ENCODE measurements at places on chromosomes 11 and 22.

- no peak for DNase-seq
These were observed 13.1 kb downstream of the TBCEL start for GRCh38 chr11:121037016-121037415.

DNA sequence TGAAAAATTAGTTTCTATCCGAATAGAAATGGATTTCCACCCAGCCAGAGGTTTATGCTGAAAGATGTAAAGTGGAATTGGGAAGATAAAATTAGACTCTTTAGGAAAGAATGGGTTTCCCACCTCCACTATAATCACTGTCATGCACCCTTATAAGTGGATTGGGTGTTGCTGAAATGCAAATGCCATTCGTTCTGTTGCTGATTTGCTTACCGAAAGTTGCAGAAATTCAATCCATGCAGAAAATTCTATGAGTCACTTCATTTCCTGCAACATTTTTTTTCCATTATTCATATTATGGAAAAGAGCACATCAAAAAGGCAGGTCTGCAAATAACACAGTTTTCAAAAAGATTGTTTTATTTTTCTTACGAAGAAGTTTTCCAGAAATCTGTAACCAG lies 65.6 kb downstream of the LDLRAD3 start:
- DNase-seq, result no peak

DNA sequence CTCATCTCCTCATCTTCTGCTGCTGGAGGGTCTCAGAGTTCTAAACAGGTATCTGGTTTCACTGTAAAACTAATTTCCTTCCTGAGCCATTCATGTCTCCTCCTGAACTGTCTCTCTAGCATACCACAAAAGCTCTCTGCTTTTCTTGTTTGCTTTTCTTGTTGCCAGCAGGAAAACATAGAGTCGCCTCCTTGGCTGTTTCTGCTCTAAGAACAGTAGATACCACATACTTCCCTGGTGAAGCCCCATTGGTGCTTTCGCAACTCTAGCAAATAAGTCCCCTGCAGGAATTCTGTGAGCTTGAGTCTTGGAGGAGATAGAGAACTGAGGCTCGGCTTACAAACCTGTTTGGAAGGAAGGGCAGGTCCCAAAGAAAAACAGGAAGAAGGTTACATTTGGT lies 7.0 kb downstream of the DIXDC1 start:
- DNase-seq, result no peak

DNA sequence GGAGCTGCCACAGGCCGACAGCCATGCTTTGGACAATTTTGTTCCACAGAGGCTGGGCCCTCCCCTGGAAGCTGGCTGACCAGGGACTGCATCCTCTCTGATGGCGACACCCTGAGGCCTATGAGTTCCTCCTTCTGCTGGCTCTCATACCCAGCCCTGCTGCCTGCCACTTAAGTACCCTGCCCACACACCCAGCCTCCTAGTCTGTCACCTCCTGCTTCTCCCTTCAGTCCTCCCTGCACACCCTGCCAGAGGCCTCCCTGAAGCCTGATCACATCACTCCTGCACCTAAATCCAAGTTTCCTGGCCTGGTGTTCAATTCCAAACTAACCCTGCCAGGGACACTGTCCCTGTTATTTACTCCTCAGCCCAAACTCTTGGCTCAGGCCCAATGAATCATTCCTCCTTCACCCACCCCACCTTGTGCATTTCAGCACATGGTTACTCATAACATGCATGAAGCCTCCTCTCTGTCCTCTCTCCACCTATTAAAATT lies 136.7 kb upstream of the NECTIN1 start:
- DNase-seq, result no peak

GRCh38 chr11:127018683-127019279 lies 18.2 kb upstream of the KIRREL3 start:
- no peak for DNase-seq

DNA sequence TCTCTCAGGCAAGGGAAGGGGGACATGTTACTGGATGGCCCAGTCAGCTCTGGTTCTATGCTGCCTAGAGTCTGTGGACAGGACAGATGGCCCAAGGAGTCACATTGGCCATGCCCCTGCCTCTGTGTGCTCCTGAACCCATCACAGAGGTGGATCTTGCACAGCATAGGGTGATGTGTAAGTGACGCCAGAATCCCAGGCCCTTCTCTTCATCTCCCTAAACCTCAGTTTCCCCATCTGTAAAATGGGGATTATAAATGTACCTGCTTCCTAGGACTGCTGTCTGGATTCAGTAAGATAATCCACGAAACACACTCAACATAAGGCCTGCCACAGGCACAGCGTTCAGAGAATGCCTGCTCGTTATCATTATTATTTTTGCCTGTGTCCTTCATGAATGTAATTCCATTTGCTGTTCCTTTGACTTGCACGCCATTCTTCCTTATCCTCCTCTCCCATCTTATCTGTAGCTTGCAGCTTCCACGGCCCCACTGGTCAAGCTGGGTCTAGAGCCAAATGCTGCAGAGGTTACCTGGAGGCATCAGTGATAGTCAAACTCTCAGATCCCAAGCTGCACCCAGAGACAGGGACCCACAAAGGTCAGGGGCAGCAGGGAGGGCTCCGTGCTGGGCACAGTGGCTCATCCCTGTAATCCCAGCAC lies 207.0 kb downstream of the MN1 start:
- no peak for DNase-seq

- DNase-seq, result no peak
These were observed 21.7 kb upstream of the SLN start for GRCh38 chr11:107733518-107733917.

DNA sequence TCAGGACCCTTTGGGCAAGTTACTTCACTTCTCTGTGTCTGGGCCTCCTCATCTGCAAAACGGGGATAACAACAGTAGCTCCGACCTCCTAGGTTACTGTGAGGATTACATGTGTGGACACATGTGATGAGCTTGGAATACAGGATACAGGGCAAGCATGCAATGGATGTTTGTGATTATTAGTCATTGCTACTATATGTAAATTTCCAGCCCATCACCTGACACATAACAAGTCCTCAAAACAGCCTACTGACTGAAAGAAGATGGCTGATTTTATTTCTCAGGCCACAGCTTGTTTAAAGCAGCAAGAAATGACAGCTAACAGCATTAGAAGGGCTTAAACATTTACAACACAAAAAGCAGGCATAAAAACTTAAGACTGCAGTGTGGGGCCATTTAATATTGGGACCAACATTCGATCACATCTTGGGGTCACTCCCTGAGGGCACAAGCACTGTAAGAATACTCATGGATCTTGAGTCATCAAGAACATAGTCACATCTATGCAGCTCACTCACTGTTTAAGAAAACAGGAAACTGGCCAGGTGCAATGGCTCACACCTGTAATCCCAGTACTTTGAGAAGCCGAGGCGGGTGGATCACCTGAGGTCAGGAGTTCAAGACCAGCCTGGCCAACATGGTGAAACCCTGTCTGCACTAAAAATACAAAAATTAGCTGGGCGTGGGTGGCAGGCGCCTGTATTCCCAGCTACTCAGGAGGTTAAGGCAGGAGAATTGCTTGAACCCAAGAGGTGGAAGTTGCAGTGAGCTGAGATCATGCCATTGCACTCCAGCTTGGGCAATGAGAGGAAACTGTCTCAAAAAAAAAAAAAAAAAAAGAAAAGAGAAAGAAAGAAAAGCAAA lies 49.5 kb downstream of the ABTB2 start:
- no peak for DNase-seq

GRCh38 chr11:130110339-130111108 lies 40.8 kb downstream of the APLP2 start:
- no peak for DNase-seq

- no peak for DNase-seq
These were observed 26.3 kb upstream of the ISX start for GRCh38 chr22:35039625-35040024.

GRCh38 chr22:47063071-47063509 lies 300.6 kb downstream of the TBC1D22A start:
- DNase-seq, result no peak

DNA sequence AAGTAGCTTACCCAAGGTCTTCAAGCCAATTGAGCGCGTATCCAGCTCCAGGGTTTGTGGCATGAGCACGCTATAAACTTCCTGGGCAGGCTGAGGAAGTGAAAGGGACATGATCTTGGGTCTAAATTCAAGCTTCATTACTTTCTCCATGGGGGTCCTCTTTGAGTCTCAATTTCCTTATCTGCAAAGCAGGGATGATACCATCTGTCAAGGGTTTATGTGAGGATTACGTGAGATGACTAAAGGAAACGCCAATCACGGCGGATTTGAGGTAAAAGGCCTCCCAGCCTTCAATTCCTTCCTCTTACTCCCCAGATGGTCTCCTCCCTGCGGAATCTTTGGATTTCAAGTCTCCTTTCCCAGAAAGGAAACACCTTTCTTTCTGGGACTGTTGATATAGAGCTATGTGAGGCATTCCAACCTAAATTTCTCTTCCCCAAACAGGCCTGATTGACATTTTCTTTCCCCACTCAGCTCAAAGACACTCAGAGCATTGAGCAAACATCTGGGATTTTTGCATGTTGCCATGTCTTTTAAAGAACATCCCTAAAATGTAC lies 474.4 kb downstream of the INSC start:
- no peak for DNase-seq

DNA sequence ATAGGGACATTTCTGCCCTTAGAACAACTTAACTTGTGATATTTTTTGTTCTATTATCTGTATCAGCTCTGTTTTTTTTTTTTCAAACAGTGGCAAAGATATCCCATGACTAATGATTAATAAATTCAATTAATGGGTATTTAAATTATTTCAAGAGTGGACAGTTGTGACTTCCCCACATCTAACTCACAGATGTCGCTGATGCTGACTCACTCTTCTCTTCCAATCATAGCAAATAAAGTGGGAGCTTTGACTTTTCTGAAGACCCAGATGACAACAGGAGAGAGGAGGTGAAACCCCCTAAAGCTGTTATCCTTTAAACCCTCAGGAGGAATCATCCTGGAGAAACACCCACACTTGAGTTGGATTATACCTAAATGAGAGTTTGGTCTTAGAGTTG lies 27.1 kb downstream of the GGTLC2 start:
- no peak for DNase-seq

DNA sequence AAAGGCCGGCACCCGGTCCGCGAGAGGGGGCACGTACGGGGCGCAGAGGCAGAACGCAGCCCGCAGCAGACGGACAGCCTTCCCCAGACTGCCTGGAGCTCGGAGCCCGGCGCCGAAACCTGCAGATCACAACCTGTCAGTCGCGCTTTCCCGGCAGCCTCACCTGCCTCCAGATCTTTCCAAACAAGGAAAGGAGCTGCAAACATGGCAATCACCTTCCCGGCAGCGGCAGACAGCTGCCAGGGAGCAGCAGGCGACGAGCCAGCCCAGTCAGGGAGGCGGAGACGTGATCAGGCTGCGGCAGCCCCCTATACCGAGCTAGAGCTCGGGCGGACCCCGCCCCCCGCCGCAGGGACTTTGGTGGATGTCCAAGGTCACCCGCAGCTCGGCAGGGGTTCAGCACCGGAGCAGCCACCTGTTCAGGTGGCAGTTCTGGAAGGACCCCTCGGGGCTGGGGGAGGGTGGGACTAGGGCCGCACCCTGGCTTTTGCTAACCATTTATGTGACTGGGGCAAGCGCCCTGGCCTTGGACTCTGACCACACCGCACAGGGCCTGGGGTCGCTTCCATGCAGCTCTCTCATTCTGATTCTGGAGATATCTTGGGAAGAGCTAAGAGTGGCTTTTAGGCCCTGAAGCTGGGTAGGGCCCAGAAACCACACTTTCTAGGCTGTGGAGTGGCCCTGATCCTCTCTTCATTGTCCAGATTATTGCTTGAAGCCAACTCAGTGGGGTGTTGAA lies 143.8 kb downstream of the NECTIN1 start:
- DNase-seq, result peak; percentile 59

- no peak for DNase-seq
These were observed 2.0 kb downstream of the PARVG start for GRCh38 chr22:44182588-44183286.

GRCh38 chr11:13120691-13121090 lies 111.6 kb downstream of the RASSF10 start:
- DNase-seq, result no peak

- DNase-seq, result peak; percentile 28
These were observed 393.5 kb downstream of the BUD13 start for GRCh38 chr11:116379185-116379828.

GRCh38 chr22:21082248-21082647 lies 36.5 kb downstream of the LRRC74B start:
- no peak for DNase-seq

- peak; percentile 41 for DNase-seq
These were observed 717 bp upstream of the ZNF202 start for GRCh38 chr11:123742031-123742723.

GRCh38 chr22:17774206-17774925 lies at the start of gene BID:
Gene BID, minus strand, starts transcription at chr22:17774469. Its CDS starts 24,353 bp downstream, at chr22:17750116.
- no peak for DNase-seq

DNA sequence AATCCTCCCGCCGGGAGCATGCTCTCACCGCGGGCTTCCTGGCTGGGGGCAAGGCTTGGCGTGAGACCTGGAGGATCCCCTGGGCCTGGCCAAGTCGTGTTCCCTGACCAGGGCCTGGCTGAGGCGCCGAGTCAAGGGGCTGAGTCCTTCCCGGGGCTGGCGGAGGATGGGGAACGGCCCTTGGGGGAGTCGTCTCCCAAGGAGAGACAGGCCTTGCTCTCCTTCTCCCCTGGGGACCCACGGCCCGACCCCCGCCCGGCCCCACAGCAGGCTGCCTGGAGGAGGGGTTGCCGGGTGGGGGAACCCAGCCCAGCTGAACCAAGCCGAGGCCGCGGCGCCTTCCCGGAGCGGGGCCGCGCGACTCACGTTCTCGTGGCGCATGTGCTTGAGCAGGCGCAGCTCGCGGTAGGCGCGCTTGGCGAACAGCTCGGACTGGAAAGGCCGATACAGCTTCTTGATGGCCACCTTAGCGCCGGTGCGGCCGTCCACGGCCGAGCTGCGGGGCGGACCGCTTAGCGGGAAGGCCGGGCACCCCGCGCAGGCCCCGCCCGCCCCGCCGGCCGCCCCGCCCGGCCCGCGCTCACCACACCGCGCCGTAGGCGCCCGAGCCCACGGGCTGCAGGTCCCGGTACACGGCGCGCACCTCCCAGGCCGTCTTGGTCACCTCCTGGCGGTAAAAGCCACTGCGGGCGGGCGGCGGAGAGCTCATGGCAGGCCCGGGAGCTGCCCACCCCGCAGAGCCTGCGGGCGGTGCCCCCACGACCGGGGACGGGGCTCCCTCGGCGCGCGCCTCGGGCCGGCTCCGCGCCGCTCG lies 475 bp downstream of the MAPK12 start:
- DNase-seq, result no peak

DNA sequence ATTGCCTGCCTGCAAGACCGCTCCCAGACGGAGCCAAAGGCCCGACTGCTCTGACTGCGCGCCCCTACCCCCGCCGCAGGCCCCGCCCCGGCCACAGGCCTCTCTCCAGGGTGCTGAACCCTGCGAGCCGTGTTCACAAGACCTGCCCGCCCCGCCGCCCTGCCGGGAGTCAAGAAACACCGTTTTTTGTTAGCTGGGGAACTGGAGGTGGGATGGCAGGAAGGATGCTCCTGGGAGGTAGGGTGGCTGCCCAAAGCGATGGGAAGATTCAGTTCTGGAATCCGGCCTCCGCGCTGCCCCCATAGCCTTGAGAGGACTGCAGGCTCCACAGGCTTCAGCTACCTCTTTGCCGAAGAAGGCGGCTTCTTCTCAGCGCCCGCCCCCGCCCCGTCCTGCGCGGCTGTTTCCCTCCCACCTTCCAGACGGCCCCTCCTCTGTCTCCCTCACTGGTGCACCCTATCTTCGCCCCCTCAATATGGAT lies 2.7 kb upstream of the PDE2A start:
- no peak for DNase-seq

All from spinal cord (tissue), 10 donors.